Stimulated activated CD4-positive, alpha-beta T cell treated with anti-CD3 and anti-CD28 coated beads, Interleukin-1b, Interleukin-23, amount 100 ng/mL, for 48 hours (primary cell): ENCODE measurements at places on chromosomes 11 and 22.

DNA sequence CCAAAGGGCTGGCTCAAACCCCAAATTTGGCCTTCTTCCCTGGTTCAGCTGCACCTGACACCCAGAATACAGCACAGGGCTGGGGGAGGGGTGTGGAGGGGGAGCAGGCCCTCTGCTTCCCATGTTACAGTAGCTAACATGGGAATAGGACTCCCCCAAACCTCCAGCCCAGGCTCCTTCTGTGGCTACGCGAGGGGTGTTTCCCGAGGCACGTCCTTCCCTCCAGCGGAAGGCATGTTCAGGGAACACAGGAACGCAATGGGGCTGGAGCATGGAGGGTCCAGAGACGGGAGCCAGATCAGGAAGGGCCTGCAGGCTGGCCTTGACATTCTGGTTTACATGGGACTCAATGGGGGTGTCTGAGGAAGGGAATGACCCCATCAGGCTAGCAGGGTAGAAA, 11.8 kb upstream of the IGLL1 start:
- DNase-seq, result no peak

GRCh38 chr11:75040167-75040770, 51.5 kb downstream of the NEU3 start:
- no peak for DNase-seq

DNA sequence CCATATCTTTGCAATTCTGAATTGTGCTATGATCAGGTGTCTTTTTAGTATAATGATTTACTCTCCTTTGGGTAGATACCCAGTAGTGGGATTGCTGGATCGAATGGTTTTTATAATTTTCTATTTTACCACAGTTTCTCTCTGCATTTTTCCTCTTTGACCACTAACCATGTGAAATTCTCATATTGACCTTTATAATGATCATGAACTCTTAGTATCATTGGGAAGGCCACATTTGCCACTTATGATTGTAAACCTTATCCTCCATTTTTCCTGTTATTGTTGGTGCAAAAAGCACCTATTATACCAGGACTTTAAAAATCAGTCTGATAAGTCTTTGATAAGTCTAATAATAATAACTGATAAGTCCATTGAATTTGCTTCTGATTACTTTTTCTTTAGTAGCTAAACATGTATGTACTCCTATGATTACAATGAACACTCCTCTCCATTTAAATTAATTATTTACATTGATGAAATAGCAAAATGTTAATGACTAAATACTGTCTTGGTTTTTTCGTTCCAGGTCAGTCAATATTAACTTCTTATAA, 9.6 kb downstream of the NEAT1 start:
- DNase-seq, result no peak

GRCh38 chr22:46951350-46951749, 188.9 kb downstream of the TBC1D22A start:
- no peak for DNase-seq

DNA sequence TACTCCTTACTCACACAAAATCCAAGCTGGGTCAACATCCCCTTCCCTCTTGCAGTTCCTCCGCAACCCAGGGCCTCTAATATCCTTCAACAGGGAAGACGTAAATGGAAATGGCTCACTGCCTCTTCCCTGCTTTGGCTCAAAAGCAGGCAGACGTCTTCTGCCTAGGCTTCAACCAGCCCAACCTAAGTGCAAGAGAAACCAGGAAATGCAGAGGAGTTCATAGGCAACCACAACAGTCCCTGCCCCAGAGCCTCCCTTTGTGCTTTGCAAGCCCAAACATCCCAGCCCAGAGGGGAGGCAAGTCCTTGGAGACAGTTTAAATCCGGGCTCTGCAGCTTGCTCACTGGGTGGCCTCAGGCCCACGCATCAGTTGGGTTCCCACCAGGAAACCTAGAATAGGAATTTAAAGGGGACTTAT, 33.3 kb downstream of the CD6 start:
- DNase-seq, result no peak

DNA sequence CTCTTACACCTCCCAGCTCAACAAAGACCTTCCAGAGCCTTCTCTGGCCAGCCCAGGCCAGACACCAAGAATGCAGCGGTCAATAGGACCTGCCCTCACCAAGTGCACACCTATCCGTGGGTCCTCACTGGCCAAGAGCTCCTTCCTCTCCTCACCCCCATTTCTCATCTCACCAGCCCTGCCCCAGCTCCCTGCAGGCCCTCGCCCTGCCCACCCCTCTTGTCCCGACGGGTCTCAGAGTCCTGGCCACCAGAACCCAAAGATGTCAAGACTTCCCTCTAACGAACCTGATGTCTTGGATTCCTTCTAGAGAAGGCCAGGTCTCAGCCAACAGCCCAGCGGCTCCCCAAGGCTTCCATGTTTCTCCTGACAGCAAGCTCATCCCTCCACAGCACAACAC, 43.6 kb downstream of the IGF2 start:
- DNase-seq, result no peak

- no peak for DNase-seq
These were observed 686 bp downstream of the KIF18A start for GRCh38 chr11:28107191-28107749.

- DNase-seq, result no peak
These were observed 2.7 kb downstream of the HBG1 start for GRCh38 chr11:5246772-5247471.

GRCh38 chr11:75654314-75654713, 14.5 kb downstream of the MAP6 start:
- DNase-seq, result no peak

GRCh38 chr11:6622261-6623171, 3.3 kb upstream of the TPP1 start:
- DNase-seq, result no peak

- no peak for DNase-seq
These were observed 39.1 kb downstream of the MYO7A start for GRCh38 chr11:77167111-77167626.

DNA sequence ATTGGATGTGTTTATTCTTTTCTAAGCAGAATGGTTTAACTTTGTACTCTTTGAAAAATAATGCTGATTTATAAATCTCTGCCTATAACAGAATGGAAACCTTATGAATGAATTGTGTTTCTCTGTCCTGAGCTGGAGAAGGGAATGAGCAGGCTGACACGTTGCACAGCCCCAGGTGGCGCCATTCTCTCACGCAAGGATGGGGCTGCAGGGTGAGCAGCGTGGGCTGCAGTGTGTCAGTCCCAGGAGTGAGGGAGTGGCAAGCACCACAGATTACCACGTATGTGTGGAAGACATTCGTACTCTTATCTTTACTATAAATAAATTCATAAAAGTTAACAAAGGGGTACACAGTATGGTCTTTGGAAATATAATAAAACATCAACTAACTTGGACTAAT, 33.4 kb downstream of the FDX1 start:
- peak; percentile 15 for DNase-seq

DNA sequence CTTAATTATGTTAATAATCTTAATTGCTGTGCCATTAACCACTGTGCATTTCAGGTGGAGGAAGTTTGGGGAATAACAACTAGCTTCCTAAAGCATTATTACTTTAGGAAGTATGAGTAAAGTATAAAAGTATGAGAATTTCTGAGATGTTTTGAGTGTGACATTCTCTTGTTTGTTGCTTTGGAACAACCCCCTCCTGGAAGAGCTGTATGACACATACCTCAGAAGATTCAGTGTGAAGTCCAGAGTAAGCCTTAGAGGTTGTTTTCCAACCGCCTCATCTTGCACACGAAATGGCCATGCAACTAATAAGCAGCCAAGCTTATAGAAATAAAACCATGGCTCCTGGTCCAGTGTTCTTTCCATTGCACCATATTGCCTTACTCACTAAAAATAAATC, 21.7 kb downstream of the CCDC81 start:
- no peak for DNase-seq

GRCh38 chr22:27851974-27852746, 50.6 kb upstream of the MN1 start:
- DNase-seq, result no peak

DNA sequence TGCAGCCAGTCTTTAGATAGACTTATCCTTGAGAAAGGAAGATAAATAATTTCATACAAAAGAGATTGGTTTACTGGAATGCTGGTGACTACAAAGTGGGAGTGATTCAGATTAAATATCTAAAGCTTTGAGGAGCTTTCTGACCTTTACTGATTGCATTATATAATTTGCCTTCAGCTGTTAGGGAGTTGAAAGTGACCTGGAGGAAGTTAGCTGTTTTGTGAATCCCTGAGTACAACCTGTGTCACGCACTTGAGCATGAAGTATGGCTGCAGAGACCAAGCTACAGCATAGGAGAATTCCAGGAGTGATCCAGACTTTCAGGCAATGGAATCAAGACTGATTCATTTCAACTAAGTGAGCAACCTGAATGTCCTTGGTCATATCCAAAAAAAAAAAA, 1848.3 kb upstream of the RAG2 start:
- DNase-seq, result no peak

DNA sequence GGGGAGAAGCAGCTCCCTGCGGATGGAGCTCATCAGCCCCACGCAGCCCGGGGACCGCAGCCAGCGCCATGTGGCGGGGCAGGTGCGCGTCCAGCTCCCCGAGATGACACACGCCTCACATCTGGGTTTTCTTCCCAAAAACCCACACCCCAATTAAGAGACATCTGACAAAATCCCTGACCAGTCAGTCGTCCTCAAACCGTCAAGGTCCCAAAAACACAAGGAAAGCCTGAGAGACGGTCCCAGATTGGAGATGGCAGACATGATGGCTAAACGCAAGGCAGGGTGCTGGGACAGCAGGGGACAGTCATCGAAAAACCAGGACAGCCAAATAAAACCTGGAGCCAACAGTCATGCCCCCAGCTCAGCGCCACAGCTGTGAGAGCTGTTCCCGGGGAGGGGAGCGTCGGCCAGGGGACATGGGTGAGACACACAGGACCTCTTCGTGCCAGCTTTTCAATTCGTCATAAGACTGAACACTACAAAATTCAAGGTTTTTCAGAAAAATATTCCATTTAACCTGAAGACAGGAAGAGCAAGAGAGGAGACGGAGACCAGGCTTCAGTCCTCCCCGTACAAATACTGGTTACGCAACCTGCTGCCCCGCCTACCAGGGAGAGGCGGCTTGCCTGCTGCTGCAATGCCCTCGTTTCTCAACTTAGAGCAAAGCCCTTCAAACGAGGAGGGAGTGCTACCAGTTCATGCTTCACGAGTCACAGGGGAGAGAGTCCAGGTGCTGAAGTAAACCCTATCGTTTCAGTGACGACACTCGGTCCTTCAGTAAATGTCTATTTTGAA, 10.5 kb downstream of the TOLLIP start:
- DNase-seq, result no peak

DNA sequence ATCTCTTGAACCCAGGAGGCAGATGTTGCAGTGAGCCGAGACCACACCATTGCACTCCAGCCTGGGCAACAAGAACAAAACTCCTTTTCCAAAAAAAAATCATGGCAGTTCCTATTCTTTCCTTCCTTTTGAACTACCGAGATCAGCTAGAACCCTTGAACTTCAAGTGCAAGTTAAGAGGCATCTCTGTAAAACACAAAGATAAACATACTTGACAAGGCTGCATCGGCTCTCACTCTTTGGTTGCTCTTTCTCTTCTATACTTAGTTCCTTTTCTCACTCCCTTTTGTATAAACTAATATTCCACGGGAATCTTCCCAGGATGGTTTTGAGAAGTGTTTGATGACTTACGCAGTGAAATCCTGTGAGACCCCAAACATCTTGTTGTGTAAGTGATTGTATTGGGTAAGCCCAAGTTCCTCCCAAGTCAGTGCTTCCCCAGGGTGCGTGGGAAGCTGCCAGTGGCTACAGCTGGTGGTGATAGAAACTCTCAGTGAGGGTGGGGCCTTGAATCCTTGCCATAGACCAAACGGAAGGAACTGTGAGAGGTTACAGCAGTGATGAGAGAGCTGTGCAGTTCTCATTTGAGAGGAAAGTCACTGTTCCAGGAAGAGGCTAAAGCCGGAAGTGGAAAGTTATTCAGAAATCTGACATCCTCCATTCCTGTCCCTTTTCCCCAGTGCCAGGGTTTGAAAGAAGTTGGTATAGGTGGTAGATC, 24.1 kb upstream of the CDC42EP2 start:
- no peak for DNase-seq

GRCh38 chr22:24503137-24503842, 8.2 kb downstream of the UPB1 start:
- peak; percentile 53 for DNase-seq

DNA sequence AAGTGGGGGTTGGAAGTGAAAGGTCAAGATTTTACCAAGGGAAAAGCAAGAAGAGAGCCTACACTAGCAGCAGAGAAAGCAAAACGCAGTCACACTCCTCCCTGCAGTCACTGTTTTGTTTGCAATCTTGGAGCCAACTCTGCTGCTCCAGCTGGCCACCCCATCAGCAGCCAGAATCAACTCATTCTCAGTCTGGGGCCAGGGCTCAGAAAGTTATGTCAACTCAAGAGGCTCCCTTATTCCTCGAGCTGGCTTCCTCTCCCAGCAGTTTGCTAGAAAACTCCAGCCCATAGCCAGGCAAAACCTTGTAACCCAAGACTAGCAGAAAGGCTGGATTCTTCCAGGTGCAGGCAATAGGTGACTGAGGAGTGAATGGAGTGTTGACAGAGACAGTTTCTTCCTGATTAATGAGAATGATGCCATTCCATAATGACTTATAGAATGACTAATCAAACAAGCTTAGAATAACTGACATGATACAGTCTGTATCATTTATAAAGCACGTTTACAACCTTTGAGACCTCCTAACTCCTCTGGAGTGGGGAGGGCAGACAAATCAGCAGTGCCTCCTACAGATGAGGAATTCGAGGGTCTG, 53.4 kb downstream of the P4HA3 start:
- no peak for DNase-seq

DNA sequence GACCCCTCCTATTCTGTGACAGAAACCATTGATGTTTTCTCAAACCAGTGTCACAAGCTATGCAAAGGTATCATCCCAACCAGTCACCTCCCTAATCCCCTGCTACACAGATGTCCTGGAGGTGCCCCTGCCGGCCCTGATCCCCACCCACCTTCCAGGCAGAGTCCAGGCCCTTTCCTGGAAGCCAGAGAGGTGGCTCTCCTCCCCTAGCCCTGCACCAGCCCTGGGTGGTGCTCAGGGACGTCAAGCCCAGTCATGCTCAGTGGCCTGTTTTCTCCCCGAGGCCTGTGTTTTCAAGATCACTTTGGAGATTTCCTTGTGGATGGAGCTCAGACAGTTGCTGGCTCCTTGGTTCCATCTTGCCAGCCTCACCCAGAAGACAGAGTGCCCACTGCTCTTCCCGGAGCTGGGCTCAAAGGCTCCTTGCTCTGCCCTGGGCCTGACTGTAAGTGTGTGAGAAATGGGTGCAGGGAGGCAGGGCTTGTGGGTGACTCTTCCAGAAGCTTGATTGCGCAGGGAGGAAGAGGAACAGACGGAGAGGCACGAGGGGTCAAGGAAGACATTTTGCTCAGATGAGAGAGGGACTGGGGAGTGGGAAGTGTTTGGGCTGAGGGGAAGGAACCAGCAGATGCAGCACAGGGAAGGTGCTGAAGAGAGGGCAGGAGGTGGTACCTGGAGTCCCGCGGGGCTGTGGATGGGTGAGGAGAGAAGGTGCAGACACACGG, 11.3 kb downstream of the P2RY6 start:
- DNase-seq, result no peak

DNA sequence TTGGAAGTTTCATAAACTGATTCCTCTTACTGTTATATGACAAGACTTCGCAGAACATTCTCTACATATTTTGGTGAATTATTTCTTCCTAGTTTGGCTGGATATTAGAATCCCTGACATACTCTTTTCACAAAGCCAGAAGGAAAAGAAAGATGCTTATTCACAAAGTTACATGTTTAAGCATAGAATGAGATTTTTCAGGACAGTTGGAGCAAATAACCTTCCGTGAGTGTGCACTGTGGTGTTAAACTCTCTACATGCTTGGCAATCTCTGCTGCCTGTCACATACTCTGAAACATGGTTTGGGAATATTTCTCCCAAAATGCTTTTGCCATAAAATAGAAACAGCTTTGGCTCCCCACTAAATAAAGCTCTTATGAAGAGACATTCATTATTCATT, 230.0 kb upstream of the MTNR1B start:
- DNase-seq, result no peak
